Myometrial cell (primary cell): ENCODE measurements at places on chromosomes 16 and 17. TPM values are rescaled to one million over a fixed set of nuclear protein-coding genes. Genes with fewer than 3 reads are reported as not detected.

OR1F1 gene
- not detected in 2 replicates for total RNA-seq

ITGB4 gene
- not detected in 2 replicates for total RNA-seq

AATF gene
- total RNA-seq, result 36.0 and 36.3 TPM in 2 replicates

KRTAP2-4 gene
- total RNA-seq, result not detected in 2 replicates

ITFG1 gene
- total RNA-seq, result 53.0 and 53.5 TPM in 2 replicates

MT1A gene
- total RNA-seq, result 15.6 and 38.3 TPM in 2 replicates

ENPP7 gene
- total RNA-seq, result not detected in 2 replicates

DLX3 gene
- total RNA-seq, result not detected in 2 replicates

MMP25 gene
- total RNA-seq, result not detected in 2 replicates

CA4 gene
- not detected in 2 replicates for total RNA-seq

CTRB1 gene
- not detected in 2 replicates for total RNA-seq

EDC4 gene
- total RNA-seq, result 56.0 and 59.7 TPM in 2 replicates
